ENCODE measurements at places on chromosomes 1 and 21. TPM values are rescaled to one million over a fixed set of nuclear protein-coding genes. Genes with fewer than 3 reads are reported as not detected.

DNA sequence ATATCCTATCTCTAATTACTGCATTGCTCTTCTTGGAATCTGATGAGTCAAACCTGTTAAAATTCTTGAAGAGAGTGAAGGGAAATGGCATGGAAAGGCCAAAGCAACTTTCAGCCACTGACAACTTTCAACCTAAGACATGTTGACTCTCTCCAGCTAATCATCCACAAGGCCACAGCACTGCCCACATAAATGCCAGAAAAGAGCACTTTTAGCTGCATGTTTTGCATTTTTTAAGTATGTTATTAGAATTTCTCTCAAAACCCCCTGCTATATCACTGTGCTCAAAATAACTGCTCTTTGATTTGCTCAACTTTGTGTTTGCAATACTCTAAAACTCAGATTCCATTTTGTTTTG lies 352.5 kb downstream of the ADGRL2 start:
- peak; percentile 61 for DNase-seq

Gene AADACL4
- total RNA-seq = not detected

Gene F13B
- total RNA-seq = not detected

DNA sequence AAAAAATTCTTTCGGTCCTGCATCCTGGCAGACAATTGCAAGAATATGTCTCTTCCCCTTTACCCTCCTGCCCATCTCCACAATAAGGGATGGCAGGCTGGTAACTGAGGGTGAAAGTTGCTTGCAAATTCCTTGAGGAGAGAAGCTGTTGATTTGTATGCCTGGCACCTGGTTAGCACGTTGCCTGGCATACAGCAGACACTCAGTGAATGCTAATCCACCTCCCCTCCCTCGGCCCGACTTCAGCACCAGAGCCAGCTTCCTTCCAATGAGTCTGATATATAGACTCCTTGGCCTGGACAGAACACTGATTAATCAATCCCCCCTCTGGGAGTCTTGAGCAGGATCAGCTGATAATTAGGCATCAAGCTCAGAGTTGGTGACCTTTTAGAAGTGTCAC lies 39.1 kb downstream of the KCNC4 start:
- DNase-seq = no peak

Gene TMPRSS2
- total RNA-seq = 17.0 TPM

Gene APOBEC4
- total RNA-seq = not detected

DNA sequence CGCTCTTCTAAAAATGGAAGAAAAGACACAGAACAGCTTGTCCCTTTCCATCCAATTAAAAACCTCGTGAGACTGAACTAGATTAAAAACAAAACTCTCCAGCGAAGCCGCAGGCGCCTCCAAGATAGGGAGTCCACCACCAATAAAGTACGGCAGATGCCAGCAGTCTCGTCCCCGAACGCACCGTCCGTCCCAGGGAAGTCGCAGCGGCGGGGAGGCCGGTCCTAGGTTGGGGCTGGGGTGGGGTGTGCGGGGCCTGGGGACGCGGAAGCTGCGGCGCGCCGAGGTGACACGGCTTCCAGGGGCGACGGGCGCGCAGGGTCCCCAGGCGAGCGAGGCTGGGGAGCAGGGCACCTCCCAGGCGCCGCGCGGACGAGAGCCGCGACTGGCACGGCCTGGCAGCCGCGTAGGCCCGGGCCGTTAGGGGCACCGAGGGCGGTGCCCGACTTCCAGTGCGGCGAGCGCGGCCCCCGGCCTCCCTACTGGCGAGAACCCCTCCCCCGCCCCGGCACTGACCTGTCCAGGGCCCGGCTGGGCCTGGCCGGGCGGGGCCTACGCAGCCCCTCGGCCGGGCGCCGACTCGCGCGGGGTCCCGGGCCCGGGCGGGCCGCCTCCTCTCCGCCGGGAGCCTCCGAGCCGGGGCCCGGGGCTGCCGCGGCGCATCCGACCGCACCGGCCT lies 28.3 kb upstream of the A3GALT2 start:
- DNase-seq = no peak

DNA sequence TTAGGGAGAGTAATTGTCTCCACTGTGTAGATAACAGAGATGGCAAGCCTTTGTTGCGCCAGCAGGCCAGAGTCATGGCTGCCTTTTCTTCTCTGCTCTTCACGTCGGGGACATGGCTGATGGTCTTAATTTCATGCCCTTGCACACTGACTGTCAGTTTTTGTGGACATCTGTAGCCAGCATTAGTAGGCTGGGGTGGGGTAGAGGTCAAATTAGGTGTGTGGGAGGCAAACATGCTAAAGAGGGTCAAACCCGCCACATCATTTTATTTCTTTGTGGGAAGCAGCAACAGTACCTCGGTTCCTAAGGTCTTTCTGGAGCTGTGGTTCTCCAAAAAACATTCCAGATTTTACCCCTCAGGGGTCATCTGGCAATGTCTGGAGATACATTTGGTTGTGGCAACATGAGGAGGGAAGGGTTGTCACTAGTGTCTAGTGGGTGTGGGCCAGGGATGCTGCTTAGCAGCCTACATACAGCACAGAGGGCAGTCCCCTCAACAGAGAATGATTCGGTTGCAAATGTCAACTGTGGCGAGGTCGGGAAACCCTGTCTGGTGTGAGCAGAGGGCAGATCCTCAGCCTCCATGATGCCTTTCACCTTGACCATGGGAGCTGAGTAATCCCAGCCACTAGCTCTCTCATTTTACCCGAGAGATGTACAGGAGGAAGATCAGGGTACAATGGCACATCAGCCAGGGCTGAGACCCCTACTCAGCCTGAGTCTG lies 14.7 kb downstream of the RUNX1 start:
- DNase-seq = no peak

DNA sequence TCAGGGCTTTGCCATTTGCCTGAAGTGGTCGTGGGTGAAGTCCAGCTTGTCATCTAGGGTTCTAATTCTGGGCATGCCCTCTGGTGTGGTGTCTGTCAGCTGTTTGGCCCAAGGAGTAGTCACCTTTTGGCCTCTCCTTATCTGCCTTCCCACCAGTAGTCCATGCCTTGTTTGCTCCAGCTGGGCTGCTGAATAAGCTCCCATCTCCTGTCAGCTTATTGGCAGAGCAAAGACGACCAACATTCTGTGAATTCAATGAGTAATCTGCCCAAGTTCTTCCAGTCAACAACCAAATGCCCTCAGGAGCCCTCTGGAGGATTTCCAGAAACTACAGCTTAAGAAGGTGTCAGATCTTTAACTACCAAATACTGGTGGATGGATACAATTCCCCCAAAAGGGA lies 7.0 kb downstream of the BCAN start:
- DNase-seq = peak; percentile 32

All from renal cortical epithelial cell (primary cell).